ENCODE measurements at places on chromosomes 1 and 21.

DNA sequence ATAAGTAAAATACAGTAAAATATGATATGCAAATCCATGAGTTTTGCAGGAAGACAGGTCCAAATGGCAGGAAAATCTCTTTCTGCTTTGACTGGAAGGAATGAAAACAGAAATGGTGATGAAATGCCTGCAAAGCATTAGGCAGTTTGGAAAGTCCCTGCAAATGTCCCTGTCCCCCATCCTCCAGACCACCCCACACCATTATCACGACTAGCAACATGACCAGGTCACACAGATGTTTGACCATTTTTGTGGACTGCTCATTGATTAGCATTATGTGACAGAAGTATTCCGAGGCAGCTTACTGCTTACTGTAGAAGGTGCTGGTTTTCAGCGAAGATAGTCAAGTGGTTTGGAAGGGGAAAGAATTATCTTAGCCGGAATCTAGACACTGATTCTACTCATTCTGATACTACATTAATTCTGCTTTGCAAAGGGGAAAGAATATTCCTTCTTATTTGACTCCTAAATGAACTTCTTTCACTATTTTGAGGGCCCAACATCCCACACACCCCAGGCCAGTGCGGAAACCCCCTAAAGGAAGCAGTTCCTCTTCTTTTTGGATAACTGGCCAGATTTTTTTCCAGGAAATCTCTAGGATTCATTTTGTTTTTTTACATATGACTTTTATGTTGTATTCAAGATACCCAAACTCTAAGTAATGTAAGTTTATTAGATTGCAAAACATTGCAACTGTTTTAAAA is 9.5 kb upstream of the CR2 start:
- no peak for DNase-seq

- DNase-seq, result no peak
Observed at GRCh38 chr1:218166268-218166945, 118.7 kb upstream of the RRP15 start.

DNA sequence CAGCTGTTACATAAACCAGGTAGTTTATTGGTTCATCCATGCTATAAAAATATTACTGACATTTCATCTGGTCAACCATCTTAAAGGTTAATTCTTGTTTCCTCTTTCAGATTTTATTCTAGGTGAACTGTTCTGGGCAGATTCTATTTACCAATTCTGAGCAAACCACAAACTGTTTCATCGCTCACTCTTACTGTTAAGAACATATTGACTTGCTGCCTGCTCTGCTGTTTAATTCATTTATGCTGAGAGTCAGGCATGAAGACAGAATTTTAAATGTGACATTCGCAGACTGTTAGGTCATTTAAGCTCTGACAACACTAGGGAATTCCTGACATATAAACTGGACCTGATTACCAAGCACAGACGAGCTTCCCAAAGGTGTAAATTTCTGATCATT is 98.3 kb downstream of the PIGK start:
- DNase-seq, result no peak

DNA sequence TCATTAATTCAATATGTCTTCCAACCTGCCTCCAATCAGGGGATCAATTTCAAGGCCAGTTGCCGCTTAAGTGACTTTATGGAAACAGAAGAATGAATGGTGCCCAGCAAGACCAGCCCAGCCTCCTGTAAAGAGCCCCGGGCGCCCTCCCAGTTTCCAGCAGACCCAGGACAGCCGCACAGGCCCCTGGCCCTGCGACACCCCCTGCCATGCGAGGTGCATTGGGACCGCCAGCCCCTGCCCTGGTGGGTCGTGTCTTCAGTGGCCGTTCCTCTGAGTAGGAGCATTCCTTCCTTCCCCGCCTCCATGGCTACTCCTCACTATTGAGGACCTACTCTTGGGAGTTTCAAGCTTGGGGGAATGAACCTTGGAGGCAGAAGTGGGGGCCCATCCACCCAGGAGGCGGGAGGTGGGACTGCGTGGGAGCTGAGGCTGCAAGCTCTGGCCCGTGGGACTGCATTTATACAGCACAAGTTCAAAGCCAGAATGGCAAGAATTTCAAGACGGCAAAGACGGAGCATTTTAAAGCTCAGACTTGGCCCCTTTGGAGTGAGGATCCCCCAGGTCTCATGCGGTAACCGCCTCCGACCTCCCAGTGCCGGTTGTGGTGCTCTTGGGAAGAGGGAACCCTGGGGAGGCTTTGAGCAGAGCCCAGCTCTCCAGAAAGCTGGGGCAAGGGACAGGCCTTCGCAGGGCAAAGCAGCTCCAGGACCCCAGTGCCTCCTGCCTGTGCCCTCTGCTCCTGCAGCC is 73.1 kb upstream of the ACTRT2 start:
- no peak for DNase-seq

GRCh38 chr1:51583532-51583931 is 33.4 kb upstream of the OSBPL9 start:
- no peak for DNase-seq

- peak; percentile 23 for DNase-seq
Observed at GRCh38 chr1:99004254-99004860, 304 bp downstream of the PLPPR5 start.
